Posterior cingulate gyrus (tissue), 11 donors: ENCODE measurements at places on chromosomes 2 and 18.

- DNase-seq: no peak
Measured at GRCh38 chr2:81303321-81303720, 998.8 kb upstream of the LRRTM1 start.

- DNase-seq: no peak
Measured at GRCh38 chr2:31148514-31148913, 10.3 kb upstream of the GALNT14 start.

DNA sequence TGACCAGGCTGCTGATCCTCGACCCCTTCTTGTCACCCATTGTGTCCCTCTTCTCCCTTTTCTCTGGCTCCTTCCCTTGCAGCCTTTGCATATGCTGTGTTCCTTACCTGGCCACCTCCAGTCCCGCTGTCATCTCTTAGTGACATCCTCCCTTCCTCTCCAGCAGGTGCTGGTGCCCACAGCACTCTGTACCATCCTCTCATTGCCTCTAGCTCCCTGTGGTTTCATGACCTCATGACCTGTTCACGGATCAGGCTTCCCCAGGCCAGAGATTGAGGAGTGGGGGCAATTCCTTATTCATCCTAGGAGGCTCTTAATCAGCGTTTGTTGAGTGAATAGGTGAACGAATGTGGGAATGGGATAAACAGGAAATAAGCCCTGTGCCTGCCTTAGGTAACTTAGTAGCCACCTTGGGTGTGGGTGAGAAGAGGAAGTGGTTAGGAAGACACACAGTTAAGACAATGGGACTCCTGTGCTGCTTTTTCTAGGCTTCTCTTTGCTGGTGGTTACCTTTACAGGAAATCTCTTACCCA lies 35.5 kb downstream of the ITGA6 start:
- no peak for DNase-seq

DNA sequence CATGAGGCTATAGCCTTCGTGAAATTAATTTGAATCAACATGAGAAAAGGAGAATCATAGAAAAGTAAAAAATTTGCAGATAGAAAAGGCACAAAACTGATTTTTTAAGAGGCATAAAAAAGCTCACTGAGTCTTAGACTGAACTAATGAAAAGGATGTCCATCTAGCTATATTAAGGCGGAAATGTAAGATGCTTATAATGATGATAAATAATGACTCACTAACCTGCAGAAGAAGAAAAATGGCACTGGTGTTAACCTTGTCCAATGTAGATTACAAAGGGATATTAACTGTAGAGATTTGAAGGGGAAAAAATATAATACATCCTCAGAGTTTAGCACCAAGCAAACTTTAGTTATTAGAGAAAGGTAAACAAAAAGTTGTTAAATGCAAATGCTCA lies 1098.0 kb upstream of the DDX18 start:
- DNase-seq: no peak

DNA sequence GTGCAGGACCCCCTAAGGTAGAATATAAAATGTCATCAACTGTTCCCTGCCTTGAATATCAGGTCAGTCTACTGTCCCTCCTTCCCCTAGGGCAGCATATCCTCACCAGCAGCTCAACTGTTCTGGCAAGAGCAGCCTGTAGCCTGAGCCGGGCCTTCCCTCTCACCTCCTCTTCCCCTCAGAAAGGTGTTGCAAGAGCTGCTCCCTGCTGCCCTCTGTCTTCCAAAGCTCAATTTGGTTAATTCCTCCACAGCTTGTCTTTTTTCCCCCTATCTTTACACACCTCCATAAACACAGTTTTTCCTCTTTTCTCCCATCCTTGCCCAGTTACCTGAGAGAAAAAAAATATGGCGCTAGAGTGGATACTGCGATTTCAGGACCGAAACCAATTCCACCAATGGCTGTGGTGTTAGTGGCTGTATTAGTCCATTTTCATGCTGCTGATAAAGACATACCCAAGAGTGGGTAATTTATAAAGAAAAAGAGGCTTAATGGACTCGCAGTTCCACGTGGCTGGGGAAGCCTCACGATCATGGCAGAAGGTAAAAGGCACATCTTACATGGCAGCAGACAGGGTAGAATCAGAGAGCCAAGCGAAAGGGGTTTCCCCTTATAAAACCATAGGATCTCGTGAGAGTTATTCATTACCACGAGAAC lies 184.7 kb downstream of the MREG start:
- DNase-seq: no peak
